ENCODE measurements at places on chromosomes 2 and 18.
A peak's percentile ranks its signal among the peaks of the same experiment; 100 is the strongest.

DNA sequence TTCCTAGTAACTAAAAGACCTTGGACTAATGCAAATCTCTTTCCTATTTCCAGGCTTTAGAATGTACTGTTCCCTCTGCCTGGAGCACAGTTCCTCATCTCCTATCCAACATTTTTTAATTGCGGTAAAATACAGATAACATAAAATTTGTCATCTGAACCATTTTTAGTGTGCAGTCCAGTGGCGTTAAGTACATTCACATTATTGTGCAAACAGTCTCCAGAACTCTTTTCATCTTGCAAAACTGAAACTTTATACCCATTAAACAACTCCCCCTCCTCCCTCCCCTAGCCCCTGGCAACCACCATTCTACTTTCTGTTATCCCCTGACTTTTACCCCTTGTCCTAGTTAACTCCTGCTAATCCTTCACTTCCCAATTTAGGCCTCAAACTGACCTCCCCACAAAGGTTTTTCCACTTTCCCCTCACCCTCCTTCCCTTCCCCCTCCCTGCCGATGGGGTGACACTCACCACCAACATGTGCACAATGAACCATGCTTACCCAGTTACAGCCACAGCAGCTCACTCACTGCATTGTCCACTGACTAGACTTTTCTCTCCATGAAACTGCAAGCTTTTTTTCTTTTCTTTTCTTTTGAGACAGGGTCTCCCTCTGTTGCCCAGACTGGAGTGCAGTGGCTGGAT is 54.8 kb downstream of the KIAA2012 start:
- no peak overlapping the region for H3K4me3 ChIP-seq
- H3K27me3 ChIP-seq, result peaks cover 12% of the 10 kb centered on the region
- H3K36me3 ChIP-seq, result no peaks in the 10 kb centered on the region

DNA sequence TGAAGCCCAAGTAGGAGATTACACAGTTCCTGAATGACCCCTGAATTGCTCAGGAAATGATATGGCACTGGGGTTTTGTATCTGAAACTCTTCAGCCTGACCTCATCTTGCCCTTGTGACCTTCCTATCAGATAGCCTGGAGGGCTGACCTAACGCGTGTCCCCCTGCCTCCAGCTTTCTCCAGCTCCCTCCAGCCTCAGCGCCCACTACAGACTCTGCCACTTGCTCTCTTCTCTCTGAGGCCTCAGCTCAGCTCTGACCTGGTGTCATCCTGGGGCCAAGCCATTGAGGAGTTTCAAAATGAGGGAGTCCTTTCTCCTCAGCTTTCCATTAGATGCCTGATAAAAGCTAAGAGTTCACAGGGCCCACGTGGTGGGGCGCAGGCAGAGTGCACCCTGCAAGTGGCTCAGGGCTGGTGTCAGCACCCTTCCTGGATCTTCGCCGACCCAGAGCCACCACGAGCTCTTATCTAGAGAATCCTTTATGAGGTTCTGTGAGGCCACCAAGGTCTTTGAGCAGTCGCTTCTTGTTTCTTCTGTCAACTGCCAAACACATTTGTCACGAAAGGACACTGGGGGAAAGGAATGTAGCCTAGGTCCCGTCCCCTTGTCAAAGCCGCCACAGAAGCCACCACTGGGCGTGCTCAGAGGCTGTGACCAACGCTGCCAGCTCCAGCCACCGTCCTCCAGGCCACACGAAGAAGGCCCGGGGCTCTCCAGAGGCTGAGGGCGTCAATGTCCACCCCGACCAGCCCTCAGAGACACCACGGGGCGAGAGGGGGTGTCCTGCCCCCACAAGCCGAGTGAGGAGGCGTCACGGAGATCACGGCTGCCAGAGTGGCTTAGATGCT is 131.3 kb upstream of the GPC1 start:
- H3K4me1 ChIP-seq, result no peaks in the 10 kb centered on the region
- no peak overlapping the region for H3K4me3 ChIP-seq
- no peak for DNase-seq
- peaks cover 15% of the 10 kb centered on the region for H3K27me3 ChIP-seq

GRCh38 chr2:235458839-235459273 is 35.0 kb upstream of the AGAP1 start:
- H3K36me3 ChIP-seq, result no peaks in the 10 kb centered on the region
- H3K27me3 ChIP-seq, result peaks cover 3% of the 10 kb centered on the region
- peak; percentile 55 for DNase-seq

- peak; percentile 28 for DNase-seq
- H3K27me3 ChIP-seq, result no peaks in the 10 kb centered on the region
- H3K27ac ChIP-seq, result peak overlapping the region; percentile 97
Measured at GRCh38 chr18:9135912-9136314, 668 bp upstream of the ANKRD12 start.
